AG04450 (cell line): ENCODE measurements at places on chromosomes 3 and 15. TPM values are rescaled to one million over a fixed set of nuclear protein-coding genes. Genes with fewer than 3 reads are reported as not detected.

GCSAM gene
- not detected in 2 replicates for polyA plus RNA-seq

SLC28A1 gene
- not detected in 2 replicates for polyA plus RNA-seq

DNA sequence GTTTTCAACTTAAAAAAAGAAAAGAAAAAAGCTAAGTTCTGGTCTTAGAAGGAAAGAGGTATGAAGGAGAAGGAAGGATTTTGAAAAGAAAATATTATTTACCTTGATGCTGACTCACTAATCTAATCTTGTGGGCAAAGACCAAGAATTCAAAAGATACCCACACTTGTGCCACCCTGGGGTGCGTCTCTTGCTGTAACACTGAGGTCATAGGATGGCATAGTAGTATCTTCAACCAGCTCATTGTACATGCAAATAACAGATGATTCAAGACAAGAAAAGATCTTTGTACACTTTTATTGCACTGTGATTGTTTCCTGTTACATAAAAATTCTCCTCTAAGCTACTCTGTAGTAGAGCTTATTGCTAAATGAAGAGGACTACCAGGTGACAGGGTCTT lies 17.3 kb downstream of the PLS1 start:
- no peak for DNase-seq

DNA sequence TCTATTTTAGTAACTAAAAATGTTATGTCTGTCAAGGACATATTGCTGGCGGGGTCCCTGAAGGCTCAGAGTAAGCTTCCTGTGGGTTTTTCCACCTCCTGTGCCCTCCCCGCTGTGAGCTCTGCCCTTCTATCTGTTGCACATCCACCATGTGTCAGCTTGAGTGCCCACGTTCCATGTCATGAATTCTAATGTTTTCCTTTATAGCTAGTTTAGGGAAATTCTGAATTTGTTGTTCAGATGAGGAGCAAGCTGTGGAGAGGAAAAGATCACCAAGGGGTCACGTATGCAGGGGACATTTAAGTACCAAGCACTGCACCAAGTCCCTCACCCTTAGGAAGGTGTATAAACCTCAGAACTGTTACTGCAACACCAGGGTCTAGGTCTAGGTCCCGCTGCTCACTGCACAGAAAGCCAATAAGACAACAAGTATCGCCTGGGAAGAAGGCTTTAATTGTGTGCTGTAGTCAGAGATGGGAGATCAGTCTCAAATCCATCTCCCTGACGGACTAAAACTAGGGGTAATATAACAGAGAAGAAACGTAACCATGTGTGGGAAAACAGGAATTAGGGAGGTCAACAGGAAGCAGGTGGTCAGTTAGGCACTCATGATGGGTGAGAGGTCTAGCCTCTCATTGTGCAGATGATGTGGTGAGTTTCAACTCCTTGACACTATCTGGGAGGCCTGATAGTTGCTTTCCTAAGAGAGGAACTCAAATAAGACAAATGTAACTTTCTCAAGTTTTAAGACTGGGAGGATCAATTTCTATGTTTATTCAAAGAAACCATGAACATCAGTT lies 9.7 kb downstream of the GP9 start:
- DNase-seq = no peak

DNA sequence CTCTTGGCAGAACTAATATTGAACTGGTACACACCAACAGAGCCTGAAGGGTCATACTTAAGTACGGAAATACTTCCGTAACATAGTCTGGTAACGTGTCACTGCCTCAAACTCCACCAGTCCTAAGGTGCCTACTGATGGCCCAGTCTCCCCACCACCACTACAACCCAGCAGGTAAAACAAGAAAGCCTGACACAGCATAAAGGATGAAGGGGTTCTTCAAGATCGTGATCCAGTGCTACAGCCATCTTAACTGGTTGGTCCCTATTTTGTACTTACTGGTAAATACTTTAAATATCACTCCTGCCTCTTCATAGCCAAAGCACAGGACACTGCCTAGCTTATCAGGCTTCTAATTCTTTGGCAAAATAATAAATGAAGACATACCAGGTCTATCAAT lies 46.5 kb downstream of the PEAK1 start:
- DNase-seq = no peak

- DNase-seq = no peak
Observed at GRCh38 chr3:36827133-36827532, 62.8 kb upstream of the DCLK3 start.
